ENCODE measurements at places on chromosomes 11 and 22.

GRCh38 chr22:47391169-47392053 lies 629.0 kb downstream of the TBC1D22A start:
- DNase-seq = no peak

DNA sequence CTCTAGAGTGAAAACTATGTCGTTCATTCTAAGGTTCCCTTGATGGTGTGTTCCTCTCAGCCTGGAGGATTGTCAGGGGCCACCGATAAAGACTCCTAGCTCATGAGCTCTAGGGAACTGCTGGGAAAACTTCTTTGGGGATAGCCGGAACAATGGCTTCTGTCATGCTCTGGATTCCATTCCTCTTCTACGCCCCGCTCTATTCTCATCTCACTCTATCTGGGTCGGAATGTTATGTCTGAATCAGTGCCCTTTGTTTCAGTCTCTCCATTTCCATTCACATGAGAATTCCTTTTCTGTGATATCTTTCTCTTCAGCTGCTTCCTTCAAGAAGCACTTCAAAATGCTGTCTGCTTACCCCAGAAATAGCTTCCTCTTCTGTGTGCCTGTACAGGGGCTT lies 16.9 kb upstream of the SLCO2B1 start:
- no peak for DNase-seq

DNA sequence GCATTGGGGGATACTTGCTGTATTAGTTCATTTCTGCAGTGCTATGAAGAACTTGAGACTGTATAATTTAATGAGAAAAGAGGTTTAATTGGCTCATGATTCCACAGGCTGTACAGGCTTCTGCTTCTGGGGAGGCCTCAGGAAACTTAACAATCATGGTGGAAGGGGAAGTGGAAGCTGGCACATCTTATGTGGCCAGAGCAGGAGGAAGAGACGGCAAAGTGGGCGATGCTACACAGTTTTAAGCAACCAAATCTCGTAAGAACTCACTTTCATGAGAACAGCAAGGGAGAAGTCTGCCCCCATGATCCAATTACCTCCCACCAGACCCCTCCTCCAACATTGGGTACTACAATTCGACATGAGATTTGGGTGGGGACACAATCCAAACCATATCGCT lies 55.1 kb downstream of the TMPRSS5 start:
- no peak for DNase-seq

DNA sequence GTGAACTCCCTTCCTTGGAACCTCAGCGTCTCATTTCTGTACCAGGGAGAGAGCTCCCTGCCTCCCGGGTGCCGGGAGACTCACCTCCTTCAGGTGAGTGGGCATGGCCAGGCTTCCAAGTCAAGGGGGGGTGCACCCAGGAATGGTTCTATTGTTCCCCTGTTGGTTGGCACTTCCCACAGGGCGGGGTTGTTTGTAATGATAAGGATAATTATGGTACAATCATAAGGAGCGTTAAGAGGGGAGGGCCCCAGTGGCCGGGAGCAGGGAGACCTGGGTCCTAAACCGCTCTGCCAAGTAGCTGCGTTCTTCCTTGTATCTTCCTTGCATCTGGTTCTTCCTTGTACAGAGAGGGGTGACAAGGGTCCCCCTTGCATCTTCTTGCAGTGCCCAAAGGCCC lies 79.1 kb downstream of the LRRC32 start:
- no peak for DNase-seq

Measured in GM12864 (cell line).